Bronchial epithelial cell (primary cell): ENCODE measurements at places on chromosomes 6 and 20.

GRCh38 chr6:96468681-96469224, 52.9 kb upstream of the UFL1 start:
- no peak for DNase-seq

DNA sequence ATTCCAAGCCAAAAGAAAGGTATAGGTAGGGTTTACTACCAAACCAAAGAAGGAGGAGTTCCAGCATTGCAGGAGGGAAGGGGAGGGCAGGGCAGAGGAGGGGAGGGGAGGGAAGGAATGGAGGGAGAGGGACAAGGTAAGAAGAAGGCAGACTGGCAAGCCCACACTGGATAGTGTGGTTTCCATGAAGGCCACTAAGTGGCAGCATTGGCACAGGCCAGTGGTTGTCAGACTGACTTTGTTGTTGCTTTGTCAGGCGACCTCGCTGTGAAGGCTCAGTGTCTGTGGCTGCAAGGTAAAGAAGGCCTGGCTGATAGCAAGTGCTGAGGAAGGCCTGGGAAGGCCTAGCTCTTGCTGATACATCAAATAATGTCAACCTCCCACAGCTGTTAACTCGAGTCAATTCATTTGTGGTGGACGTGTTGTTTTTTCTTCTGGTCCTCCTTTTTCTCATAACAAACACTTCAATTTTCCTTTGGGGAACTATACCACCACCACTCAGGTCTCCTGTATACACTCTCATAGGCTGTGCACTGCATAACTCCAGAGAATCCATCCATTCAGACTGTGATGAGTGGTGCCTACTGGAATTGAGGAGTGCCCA, 7.7 kb upstream of the ZNF334 start:
- DNase-seq: peak; percentile 59

DNA sequence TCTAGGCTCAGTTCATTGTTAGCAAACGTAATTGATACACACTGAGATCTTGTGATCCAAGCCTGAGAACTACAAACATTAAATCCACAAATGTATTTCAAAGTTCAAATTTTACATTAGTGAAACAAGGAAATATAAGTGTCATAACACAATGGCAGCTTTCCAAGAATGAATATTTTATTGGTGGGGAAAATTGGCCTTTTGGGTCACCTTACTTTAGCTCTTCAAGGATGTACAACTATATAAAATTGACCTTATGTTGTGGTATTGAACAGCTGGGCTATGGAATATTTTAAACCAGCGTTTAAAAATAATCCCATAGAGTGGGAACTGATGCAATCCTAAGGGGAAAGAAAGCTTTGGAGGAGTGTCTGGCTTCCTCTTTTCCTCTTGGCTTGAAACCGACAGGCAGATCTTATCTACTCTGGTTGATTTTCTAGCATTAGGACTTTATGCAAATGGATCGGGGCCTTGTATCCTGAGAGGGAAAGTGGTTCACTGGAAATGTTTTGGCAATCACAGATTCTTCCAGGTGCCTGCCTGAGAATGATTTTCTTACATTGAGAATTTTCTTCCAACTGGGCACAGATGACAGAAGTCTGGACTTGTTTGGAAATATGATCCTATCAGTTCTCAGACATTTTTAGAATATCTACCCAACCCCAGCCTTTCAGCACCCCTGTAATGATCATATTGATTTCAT, 184.8 kb upstream of the ECI2 start:
- DNase-seq: peak; percentile 86

GRCh38 chr6:7207720-7208119, 100.0 kb downstream of the RREB1 start:
- DNase-seq: no peak

DNA sequence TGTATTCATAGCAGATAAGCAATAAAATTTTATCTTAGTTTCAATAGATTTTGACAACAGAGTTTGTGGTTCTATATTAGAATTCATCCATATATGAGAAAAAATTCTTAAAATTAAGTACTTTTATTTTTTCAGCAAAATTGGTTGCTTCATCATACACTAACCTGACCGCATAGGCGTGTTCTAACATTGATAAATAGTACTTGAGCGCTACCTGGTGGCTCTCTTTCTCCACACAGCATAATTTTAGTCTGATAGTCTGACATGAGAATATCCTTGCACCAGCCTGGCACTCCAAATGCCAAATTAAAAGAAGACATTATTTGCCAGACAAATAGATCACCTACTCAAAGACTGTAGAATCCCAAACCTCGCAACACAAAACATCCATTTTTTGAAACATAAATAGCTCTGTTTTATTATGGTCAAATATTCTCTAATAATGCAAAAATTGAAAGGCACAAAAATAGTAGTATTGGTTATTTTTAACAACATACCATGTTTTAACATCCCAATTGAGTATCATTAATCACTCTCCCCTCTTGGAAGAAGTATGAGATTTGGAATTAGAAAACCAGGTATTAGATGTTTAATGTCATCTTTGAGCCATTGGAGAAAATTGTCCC, 33.0 kb upstream of the FILIP1 start:
- DNase-seq: peak; percentile 70

DNA sequence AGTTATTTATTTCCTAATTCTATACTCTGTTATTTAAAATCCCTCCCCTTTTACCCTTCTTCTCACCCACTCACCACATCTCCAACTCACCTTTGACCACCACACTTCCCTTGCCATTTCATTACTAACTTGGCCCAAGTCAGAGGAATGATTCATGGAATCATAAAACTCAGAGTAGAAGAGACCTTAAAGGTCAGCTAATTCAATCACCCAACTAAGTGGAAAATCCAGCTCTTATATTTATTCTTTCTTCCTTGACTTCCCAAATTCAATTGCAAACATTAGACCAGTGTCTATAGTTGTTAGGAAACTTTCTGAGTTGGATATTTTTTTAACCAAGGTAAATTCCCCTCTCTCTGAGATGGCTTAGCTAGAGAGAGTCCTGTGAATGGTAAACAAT, 26.5 kb upstream of the HEY2 start:
- no peak for DNase-seq

DNA sequence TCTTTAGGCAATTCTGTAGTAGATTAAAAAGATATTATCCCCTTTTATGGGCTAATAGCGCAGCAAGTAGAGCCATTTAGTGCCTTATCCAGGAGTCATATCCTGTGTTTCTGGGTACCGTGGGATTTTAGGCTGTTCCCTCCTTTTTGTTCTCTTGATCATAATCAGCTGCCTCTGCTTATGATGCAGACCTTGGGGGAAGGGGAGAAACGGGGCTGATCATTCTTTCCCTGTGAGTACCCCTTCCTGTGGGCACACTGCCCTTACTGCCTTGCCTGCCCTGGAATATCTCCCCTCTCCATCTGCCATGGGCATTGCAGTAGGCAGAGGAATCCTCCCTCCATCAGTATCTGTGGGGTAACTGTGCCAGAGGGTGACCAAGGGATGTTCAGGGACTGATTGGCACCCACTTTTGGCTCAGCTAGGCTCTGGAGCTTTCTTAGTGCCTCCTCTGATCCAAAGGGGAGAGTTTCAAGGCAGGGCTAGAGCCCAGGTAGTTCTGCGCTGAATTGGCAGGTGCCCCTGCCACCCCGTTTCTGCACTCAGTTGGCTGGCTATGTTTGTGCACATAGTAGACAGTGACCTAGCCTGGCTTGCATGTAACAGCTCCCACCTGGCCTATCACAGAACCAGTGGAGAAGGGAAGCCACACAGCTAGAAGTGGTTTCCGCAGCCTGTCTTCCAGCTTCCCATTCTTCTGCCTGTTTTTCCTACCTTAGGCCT, 103.3 kb downstream of the FIG4 start:
- DNase-seq: peak; percentile 79

- DNase-seq: no peak
Observed at GRCh38 chr6:166976636-166977035, 20.3 kb upstream of the RNASET2 start.

DNA sequence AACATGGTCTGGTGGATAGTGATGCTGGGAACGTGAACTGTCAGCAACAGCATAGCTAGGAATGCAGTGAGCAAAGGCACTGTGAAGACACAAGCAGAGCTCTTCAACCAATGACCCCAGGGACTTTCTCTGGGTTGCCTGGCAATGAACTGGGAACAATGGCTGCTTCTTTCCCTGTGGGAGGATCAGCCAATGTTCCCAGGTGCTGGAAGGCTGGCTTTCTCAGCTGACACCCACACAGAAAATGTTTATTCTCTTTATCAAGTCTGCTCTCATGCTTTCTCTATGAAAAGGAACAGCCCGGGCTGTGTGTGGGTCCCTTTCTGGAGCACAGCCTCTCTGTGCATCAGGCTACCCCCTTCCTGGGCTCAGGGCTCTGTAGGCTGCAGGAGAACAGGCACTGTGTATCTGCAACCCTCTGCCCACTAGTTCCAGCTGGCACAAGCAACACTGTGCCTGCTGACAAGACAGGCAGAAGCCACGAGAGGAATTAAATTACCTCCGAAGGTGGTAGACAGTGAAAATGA, 54.2 kb downstream of the HFE start:
- DNase-seq: no peak
